ENCODE measurements at places on chromosomes 7 and 10. TPM values are rescaled to one million over a fixed set of nuclear protein-coding genes. Genes with fewer than 3 reads are reported as not detected.

DNA sequence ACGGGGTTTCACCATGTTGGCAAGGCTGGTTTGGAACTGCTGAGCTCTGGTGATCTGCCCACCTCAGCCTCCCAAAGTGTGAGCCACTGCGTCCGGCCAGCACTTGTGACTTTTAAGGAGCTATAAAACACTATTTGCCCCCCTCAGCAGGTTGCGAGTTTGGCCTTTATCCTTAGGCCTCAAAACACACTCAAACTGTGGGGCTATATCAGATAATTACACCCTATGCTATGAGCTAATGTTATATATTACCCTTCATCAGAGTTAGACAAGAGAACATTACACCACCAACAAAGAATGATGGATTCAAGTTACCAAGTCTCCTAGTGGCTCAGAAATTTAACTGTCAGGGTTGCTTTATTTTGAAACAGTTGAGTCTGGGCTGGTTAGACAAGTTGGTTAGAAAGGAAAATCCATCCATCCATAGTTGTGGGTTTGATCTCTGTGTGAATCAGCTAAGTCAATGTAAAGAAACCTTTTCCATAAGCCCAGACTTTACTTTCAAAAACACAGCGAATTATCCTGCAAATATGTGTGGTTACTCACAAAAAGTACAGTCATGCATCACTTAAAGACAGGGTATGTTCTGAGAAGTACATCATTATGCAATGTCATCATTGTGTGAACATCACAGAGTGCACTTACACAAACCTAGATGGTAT, 115.8 kb downstream of the SEMA3D start:
- H3K27ac ChIP-seq = no peak overlapping the region
- no peaks in the 10 kb centered on the region for H3K36me3 ChIP-seq
- no peaks in the 10 kb centered on the region for H3K4me1 ChIP-seq
- no peaks in the 10 kb centered on the region for H3K27me3 ChIP-seq
- H3K4me3 ChIP-seq = no peak overlapping the region
- no peak for DNase-seq

- H3K27me3 ChIP-seq = no peaks in the 10 kb centered on the region
- no peak overlapping the region for H3K4me3 ChIP-seq
- peaks cover 25% of the 10 kb centered on the region for H3K36me3 ChIP-seq
- no peaks in the 10 kb centered on the region for H3K4me1 ChIP-seq
- DNase-seq = no peak
Observed at GRCh38 chr7:44398953-44399574, 73.7 kb upstream of the CAMK2B start.

Gene INA
- total RNA-seq = 3.9 TPM

Gene GNAT3
- not detected for total RNA-seq

DNA sequence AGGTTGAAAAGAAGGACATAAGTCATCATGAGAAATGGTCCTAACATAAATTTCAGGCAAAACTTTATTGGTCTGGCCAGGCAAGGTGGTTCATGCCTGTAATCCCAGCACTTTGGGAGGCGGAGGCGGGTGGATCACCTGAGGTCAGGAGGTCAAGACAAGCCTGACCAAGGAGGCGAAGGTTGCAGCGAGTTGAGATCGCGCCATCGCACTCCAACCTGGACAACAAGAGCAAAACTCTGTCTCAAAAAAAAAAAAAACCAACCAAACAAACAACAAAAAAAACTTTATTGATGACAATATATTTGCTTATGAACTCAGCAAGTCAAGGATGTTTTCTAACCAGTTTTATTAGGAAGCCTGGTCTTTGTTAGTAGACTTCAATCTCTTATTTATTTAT, 54.6 kb upstream of the ARHGAP21 start:
- no peak overlapping the region for H3K4me3 ChIP-seq
- no peak for DNase-seq
- no peak overlapping the region for H3K27ac ChIP-seq
- no peaks in the 10 kb centered on the region for H3K4me1 ChIP-seq
- no peaks in the 10 kb centered on the region for H3K27me3 ChIP-seq
- no peaks in the 10 kb centered on the region for H3K36me3 ChIP-seq

Gene KIF11
- total RNA-seq = 0.83 TPM

DNA sequence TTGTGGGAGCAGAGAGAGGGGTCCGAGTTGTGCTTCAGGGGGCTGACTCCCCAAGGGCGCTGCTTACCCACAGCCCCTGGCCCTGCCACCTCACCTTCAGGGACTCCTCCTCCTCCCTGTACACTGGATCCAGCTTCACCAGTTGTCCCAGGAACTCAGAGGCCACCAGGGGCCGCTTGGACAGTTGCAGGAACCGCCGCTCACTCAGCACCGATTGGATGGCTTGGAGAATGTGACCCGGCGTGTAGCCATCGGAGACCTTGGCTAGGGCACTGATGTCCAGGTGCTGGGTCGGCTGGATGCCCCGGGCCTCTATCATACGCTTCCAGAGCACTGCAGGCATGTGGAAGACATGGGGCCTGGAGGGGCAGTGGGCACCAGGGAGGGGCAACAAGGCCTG, 4.5 kb upstream of the ASB10 start:
- H3K36me3 ChIP-seq = no peaks in the 10 kb centered on the region
- H3K4me3 ChIP-seq = no peak overlapping the region
- H3K4me1 ChIP-seq = no peaks in the 10 kb centered on the region
- H3K27ac ChIP-seq = no peak overlapping the region
- H3K27me3 ChIP-seq = no peaks in the 10 kb centered on the region

Gene GPR22
- 1.1 TPM for total RNA-seq

DNA sequence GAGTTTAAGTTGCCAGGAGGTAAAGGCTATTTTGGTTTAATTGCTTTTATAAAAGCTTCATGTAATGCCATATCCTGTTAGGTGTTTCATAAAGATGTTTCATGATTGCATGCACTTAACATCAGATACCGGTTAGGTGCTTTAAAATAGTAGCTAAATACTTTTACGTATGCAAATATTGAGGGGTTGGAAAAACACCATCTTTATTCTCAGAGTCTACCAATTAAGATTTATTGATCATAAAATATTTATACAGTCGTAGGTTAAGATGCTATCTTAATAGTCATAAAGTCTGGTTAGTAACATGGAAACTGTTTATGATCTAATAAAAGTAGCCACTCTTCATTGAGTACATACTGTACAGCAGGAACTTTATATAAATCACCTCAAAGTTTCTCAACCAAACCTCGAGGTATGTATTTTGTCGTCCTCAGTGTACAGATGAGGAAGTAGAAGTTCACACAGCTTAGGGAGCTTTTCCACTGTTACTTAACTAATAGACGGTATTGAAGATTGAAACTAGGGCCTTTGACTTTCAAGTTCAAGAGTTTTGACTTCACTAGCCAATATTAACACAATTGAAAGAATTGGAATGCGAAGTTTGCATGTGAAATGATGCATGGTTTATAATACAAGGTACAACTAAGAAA, 897.1 kb downstream of the GATA3 start:
- no peak overlapping the region for H3K4me3 ChIP-seq
- DNase-seq = no peak
- H3K4me1 ChIP-seq = no peaks in the 10 kb centered on the region
- no peaks in the 10 kb centered on the region for H3K27me3 ChIP-seq
- H3K27ac ChIP-seq = no peak overlapping the region
- no peaks in the 10 kb centered on the region for H3K36me3 ChIP-seq

Measured in sigmoid colon (tissue), 7 donors.